ENCODE measurements at places on chromosomes 7 and 10.

GRCh38 chr7:80135309-80136104 is 876 bp downstream of the GNAI1 start:
- no peak for DNase-seq

DNA sequence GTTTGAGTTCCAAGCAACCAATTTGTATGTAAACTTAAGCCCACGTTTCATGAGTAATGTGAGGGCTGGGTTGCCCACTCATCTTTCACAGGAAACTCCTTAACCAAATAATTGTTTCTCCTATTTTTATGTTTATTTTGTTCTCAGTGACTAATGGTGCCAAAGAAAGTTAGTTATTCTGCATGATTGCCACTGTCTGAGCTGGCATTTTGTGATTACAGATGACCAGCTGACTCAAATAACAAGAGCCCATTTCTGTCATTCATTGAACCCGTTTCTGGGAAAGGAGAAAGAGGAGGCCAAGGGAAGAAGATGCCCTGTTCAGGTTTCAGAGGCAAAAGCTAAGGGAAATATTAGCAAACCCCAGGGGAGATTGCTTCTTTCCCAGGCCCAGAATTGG is 186.9 kb upstream of the MYO3A start:
- peak; percentile 99 for DNase-seq

DNA sequence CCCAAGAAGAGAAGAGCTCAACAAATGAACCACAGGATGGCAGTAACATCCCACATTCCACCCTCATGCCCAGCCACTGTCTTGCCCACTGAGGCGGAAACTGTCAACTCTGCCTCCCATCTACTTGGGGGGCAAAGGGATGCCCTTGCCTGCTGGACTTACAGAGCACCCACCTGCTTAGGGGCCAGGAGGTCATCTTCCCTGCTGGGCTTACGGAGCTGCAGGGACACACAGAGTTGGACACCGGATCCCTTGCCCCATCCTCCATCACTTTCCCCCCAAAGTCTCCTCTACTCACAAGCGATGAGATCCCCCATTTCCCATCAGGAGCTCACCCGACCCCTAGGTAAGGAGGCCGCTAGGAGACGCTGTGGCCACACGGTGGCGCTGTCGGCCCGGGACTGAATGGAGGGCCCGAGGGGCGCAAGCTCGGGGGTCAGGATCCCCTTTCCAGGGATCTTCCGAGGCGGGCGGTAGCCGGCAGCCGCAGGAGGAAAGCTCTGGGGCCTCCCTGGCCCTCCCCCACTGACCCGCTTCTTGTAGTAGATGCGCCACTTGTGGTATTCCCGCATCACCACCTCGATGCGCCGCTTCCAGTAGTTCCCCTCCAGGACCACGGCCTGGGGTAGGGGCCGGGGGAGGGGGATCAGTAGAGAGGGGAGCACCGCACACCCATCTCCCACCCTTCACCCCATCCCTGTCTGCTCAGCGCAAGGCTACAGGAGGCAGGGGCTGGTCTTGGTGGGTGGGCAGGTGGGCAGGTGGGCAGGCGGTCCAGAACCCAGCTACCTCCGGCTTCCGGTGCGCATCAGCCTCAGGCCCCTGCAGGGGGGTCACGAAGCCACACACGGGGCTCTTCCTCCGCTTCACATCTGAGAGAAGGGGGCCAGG is 17.3 kb downstream of the MLXIPL start:
- DNase-seq: no peak

GRCh38 chr10:104559935-104560334 is 81.2 kb upstream of the SORCS3 start:
- DNase-seq: no peak

- no peak for DNase-seq
Observed at GRCh38 chr10:131961777-131962662, 19.7 kb downstream of the BNIP3 start.

- no peak for DNase-seq
Observed at GRCh38 chr7:112010109-112010508, 196.1 kb downstream of the DOCK4 start.

- DNase-seq: peak; percentile 2
Observed at GRCh38 chr10:113610631-113611601, 52.9 kb downstream of the NRAP start.

DNA sequence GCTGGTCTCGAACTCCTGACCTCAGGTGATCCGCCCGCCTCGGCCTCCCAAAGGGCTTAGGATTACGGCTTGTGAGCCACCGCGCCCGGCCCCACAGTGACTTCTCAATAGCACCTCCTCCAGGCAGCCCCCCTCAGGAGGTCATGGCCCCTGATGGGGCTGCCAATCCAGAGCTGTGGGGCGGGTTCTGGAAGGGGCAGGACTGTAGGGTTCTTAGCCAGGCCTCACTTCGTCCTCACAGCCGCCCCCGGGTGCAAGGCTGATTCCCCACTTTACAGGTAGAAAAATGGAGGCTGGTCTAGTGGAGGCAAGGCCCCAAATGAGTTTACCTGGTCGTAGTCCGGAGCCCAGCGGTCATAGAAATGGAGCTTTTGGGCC is 638 bp downstream of the METTL27 start:
- no peak for DNase-seq

DNA sequence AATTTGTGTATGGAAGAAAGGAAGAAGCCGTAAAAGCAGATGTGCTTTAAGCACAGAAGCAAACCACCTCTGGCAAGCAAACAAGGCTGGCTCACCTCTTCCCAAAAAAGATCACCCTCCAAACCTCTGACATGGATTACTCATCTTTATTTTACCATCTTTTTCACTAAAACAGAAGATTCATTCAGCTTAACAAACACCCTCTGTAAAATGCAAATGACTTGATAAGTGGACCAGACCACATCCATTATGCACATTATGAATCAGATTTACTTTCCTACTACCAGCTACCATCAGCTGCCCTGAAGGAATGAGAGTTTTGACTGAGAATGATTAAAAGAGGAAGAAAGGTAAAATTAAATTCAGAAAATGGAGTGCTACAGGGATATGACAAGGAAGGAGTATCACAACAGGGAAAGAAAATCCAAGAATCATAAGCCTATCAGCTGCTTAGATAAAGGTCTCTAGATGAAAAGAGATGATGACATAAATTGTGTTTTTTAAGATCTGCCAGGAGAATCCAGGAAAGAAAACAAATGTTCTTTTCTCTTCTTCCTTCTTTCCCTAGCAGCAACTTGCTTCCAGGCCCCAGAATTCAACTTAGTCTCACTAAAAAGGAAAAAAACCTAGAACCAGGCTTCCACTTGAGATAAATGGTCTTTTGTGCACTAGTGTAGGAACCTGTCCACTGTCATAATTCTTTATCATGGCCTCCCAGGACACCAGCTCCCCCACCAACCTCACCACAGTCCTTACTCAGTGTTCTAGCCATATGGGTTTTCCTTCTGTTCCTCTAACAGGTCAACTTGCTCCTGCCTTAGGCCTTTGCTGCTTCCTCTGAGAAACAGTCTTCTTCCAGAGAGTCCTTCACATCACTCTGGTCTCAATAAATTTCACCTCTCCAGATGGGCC is 47.4 kb downstream of the JAZF1 start:
- DNase-seq: no peak

GRCh38 chr10:116465546-116465945 is 37.9 kb downstream of the PNLIPRP3 start:
- no peak for DNase-seq

- DNase-seq: no peak
Observed at GRCh38 chr7:35707422-35707821, 12.5 kb upstream of the HERPUD2 start.

GRCh38 chr7:32153006-32153405 is 82.8 kb upstream of the PDE1C start:
- no peak for DNase-seq

DNA sequence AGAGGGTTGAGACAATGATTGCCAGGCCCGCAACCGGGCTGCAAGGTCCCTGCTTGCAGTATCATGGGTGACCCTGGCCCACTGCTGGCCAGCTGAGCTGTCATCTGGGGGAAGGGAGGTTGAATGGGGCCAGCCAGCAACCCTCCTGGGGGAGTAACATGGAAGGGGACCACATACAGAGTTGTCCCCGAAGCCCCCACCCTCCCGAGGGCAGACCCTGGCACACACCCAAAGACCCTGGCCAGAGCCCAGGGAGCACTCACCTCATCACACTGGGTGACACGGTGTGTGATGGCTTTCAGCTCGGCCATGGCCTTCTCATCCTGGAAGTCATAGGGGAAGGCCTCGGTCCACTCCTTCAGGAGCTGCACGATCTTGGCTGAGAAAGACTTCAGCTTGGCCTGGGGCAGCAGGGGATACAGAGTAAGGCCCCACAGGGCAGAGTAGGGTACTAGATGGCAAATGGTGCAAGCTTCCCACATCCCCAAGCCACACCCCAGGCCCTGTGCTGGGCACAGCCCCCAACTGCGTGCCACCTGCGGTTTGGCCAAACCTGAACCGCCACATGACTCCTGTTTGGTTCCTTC is 63.4 kb downstream of the CSGALNACT2 start:
- no peak for DNase-seq

- peak; percentile 51 for DNase-seq
Observed at GRCh38 chr10:6445671-6446316, 134.3 kb downstream of the PRKCQ start.

DNA sequence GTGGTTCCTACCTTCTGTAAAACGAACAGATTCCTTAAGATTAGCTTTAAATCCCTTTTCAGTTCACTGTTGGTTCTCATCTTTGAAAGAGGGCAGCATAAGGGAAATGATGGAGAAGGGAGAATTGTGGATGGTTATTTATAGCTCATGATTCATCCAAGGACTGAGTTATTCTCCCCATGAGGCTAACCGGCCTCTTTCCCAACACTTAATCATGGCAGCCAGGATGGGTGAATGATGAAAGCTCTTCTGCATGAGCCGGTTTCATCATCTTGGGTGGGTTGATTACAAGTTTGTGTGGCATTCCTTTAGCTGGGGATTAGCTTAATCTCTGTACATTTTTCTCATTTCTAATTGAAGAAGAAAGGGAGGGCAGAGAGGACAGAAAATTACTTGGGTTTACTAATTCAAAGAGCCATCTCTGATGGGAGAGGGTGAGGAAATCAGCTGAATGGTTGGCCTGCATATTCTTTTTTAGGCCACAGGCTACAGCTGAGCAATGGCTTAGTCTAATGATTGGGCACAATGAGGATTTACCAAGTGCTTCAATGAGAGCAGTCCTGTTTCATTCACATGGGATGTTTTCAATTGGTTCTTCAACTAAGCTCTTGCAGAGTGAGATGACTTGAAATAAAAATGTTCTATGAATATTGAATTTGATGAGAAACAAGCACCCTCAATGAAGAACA is 250.0 kb downstream of the BMPER start:
- peak; percentile 66 for DNase-seq

GRCh38 chr7:121558288-121558687 is 162.2 kb upstream of the FAM3C start:
- DNase-seq: no peak

DNA sequence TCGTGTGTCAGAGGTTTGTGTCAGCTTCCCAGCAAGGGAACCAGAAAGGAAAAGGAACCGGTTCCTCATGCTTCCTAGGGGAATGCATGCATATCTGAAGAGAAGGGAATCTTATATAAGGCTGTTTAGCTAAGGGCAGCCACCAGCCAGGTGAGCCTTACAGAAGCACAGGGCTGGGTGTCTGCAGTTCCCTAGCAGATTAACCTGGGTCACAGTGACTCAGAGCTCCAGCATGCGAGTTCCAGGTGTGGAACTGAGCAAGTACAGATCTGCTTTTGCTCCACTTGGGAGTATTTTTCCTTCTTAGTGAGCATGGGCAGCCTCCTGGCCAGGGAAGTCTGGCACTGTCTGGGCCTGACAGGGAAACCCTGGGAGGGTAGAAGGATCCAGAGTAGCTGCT is 957 bp upstream of the ANKRD2 start:
- peak; percentile 76 for DNase-seq

DNA sequence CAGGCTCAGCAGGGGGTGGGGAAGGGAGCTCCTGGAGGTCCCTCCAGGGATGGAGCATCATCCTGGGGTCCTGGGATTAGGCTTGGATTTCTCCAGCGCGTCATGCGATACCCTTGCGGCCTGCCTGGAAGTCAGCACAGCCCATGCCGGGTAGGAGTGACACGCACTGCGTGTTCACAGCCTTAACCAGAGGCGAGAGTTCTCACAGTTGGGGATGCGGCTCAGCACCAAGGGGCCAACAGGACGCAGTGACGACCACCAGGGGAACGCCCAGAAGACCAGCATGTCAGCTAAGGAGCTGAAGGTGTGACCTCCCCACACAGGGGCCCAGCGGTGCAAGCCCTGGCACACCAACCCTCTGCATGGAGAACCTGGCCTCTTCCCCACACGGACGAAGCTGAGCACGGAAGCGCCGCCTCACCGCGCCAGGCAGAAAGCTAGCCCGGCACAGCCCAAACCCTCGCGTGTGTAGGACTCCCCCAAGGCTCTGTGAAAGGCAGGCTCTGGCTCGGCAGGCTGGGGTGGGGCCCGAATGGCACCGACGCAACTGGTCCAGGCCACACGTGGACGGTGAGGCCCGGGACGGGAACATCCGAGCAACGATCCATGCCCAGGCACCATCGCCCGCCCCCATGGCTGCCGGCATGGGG is 198.6 kb downstream of the ELFN1 start:
- DNase-seq: no peak

- DNase-seq: no peak
Observed at GRCh38 chr7:80463272-80463920, 48.5 kb downstream of the GNAT3 start.

DNA sequence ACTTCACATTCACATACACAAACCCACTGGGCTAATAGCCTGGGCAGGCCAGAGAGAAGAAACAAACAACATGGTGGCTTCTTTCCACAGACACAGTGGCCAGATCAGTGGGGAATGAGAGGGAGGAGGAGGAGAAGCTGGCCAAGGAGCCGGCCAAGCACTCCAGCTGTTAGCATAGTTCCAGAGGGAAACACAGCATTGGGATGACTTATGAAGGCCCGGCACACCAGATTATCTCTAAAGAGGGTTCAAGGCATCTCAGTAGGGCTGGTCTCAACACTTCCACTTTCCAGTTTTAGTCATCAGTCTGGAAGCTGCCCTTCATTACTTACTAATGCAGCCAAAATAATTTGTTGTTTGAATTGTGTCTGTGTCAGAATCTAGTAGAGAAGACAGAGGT is 42.1 kb upstream of the GPR26 start:
- DNase-seq: no peak

DNA sequence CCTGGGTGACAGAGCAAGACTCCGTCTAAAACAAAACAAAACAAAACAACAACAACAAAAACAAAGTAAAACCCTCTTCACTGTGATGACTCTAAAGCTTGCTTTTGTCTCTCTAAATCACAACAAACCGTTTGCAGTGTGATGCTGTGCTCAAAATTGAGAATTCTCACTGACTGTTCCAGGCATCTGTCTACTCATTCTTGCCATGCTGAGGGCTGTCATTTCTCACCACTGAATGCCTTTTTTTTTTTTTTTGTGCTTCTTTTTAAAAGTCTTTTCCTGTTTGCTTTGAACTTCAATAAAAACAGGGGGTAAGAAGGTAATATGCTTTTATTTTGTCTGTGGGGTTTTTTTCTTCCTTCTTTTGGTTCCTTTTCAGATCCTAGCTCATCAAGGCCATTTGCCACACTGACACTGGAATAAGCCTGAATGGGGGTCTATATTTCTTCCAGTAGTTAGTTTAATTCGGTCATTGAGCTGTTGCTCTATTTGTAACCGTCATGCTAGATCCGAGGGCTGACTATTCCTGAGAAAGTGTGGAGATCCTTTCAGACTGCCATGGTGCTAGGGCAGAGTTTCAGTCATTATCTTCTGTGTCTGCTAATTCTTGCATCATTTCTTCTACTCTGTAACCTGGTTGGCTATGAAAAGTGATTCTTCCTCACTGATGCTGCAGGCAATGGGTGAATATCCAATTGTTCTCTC is 10.6 kb downstream of the FAS start:
- no peak for DNase-seq

Measured in renal cortical epithelial cell (primary cell).